Activated gamma-delta T cell treated with Interleukin-2 at 50 U/mL for 16 hours (primary cell): ENCODE measurements at places on chromosomes 3 and 15.

- no peak for DNase-seq
Measured at GRCh38 chr3:9884555-9885165, 4.6 kb upstream of the CIDEC start.

DNA sequence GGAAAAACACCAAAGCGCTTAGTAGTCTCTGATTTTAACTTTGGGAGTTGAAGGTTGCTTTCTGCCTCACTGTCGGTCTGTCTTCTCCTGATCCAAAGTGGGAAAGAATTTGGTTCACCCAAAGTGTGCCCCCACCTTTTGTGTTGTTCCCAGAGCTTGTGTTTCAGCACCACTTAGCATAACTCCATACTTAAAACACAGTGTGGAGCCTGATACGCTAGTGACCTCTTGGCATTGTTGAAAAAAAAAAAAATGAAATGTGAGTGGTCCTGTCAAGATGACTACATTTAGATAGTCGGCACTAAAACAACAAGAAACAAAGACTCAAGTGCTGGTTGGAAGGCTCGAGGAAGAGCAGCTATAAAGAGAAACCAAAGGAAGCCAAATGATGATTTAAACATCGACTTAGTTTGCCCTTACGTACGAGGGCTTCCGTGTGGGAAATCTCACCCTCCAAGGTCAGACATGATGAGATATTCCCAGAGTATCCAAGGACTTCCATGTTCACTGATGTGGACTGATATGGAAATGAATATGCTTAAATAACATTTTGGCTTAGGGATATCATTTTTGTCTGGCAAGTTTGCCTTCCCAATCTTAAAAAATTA lies 178.8 kb downstream of the MEIS2 start:
- DNase-seq = no peak

- no peak for DNase-seq
Measured at GRCh38 chr3:115693868-115694267, 70.6 kb downstream of the GAP43 start.

DNA sequence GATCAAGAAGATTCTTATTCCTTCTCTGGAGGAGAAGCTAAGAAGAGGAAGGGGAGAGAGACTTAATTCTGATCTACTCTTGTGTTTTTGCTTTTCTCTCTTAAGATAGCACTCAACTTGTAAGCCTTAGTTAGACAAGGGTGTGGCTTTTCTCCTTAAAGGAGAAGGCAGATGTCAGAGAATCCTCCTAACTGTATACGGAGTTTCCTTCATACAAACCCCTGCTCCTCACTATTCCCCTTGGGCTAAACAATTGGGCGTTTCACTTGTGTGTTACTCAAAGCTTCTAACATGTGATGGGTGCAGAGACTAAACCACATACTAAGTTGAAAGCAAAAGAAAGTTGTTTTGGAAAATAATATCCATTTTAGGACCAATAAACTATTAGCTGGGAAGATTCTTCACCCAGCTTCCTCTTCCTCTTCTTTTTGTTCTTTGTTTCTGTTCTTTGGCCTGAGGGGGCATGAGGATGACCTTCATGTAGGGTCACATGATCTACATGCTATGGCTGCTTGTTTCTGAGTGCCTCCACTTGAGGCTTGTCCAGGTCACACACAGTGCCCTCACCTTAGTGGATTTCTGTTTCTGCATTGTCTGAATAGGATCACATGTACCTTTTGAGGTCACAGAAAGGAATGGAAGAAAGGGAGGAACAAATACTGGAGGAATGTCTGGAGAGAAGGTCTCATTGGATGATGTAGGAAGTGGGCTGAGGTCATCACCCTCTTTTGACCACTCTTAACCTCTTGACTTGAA lies 14.6 kb downstream of the SPINK8 start:
- no peak for DNase-seq

DNA sequence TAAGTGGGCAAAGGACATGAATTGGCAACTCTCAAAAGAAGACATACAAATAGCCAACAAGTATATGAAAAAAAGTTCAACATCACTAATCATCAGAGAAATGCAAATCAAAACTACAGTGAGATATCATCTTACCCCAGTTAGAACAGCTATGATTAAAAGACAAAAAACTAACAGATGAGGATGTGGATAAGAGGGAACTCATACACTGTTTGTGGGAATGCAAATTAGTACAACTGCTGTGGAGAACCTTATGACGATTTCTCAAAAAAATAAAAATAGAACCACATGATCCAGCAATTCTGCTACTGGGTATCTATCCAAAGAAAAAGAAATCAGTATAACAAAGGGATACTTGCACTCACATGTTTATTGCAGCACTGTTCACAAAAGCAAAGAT lies 28.6 kb downstream of the NEK10 start:
- no peak for DNase-seq

GRCh38 chr3:63892773-63893352 lies 19.3 kb downstream of the SCAANT1 start:
- DNase-seq = no peak

DNA sequence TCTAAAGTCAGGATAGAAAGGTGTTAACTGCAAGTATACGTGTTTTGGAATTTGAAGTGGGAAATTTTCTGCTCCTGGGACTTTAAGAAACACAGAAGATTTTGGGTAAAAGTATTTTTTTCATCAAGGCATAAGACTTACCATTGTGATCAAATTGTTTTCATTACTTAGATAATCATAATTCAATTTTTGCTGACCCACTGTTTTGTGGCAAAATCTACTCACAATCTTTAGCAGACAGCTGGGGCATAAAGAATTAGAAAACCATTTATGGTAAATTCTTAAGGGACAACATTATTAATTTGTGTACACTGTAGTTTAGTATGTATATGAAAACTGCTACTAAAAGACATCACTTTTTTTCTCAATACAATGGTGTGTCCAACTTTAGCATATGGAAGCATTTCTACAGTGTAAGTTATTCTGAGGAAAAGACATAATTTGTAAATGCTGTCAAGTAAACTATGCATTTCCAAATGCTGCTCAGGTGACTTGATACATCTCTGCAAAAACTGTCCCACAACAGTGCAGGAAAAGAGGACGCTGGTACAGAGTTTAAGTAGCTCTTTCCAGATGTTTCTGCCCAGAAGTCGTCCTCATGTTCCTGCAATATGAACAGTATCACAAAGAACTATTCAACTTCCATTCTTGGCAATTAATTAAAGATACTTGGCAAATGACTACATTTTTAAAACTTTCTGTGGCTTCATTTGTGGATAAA lies 52.3 kb downstream of the THSD4 start:
- DNase-seq = no peak

GRCh38 chr3:161406594-161407555 lies 35.6 kb upstream of the SPTSSB start:
- DNase-seq = peak; percentile 7

GRCh38 chr3:57959423-57960173 lies 48.6 kb upstream of the FLNB start:
- DNase-seq = no peak

GRCh38 chr3:77562089-77562488 lies 522.2 kb downstream of the ROBO2 start:
- no peak for DNase-seq

- no peak for DNase-seq
Measured at GRCh38 chr15:40064231-40064894, 25.4 kb upstream of the SRP14 start.

DNA sequence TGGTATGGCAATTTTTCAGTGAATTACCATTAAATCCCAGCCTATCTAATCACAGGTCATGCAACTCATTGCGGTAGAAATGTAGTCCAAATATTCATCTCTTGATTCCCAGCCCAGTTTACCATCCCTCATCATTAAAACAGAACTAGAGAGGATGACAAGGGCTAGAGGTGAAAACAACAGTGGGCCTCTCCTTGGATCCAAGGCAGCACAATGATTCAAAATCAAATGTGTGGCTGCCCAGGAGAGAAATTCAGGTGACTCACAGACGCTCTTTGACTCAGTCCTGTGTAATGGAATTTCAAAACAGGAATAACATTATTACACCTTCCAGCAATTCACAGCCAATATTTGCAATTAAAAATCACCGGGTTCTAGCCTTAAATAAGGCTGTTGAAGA lies 246.5 kb downstream of the TBL1XR1 start:
- no peak for DNase-seq

GRCh38 chr15:92683511-92683834 lies 27.9 kb upstream of the FAM174B start:
- DNase-seq = no peak

DNA sequence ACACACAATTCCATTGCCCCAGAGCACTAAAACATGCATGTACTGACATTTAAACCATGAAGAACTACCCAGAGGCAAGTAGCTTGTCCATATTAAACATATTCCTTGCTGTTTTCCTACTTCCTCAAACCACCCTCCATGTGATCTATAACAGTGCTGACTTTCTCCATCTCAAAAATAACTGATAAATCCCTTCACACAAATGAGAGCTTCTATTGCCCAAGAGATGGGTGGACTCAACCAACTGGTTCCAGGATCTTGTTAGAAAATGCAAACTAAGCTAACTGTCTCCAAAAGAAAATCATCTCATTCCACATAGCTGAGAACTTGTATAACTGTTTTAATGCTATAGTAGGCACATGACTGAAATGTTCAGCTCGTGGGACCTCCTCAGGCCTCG lies 29.6 kb downstream of the DCLK3 start:
- no peak for DNase-seq

- no peak for DNase-seq
Measured at GRCh38 chr3:181716966-181717365, 5.2 kb downstream of the SOX2 start.

DNA sequence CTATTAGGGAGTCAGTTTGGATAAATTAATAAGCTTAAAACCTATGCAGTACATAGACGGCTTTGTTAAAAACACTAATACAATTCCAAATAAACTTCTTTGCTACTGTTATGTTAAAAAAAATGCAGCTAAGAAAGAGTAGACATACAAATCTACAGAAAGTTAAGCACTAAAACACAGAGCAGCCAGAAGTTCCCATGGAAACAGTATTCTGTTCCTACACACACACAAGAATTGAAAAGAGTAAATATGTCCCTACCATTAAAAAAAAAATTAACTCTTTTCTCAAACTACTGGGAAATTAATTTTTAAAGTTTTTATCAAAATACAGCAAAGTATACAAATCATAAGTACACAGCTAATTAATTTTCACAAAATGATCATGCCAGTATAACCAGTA lies 71.6 kb downstream of the CLASP2 start:
- DNase-seq = no peak

DNA sequence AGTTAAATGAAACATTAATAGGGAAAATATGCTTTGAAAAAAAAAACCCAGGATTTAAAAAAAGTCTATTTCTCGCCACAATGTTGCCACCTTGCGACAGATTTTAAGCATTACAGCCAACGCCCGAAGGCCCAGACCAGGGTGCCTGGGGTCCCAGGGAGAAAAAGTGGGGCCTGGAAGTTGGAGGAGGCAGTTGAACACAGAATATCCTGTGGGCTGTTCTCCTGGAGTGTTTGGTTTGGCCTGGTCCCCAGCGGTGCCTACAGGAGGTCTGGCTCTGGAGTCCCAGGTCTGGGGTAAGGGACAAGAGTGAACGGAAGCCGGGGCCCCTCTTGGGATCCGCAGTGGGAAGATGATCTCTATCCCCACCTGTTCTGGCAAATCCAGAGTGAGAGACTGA lies 3.4 kb downstream of the RNU6-1 start:
- peak; percentile 53 for DNase-seq

- no peak for DNase-seq
Measured at GRCh38 chr3:178546079-178546478, 9.8 kb downstream of the KCNMB2 start.

DNA sequence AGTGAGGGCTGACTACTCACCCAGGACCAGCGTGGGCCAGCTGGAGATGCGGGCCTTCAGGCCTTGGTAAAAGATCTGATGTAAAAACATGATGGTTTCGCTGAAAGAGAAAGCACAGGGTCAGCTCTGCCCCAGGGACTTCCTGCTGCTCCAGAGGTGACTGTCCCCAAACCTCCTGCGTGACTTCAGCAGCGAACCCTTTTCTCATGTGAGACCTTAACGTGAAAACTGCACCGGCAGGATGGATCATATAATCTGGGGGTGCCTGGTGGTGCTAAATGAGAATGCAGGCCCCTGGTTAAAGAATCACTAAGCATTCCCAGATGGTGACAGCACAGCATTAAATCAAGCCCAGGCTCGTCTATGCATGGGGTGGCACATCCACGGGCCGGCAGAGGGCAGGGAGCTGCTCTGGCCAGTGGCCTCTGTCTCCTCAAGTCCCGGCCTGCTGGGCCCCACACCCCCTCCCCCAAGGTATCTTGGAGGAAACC lies 55.4 kb downstream of the RASGRF1 start:
- DNase-seq = no peak

GRCh38 chr3:52317208-52318000 lies 1.3 kb downstream of the DNAH1 start:
- DNase-seq = peak; percentile 67

GRCh38 chr3:127358641-127359040 lies 70.8 kb upstream of the PRR20G start:
- no peak for DNase-seq

DNA sequence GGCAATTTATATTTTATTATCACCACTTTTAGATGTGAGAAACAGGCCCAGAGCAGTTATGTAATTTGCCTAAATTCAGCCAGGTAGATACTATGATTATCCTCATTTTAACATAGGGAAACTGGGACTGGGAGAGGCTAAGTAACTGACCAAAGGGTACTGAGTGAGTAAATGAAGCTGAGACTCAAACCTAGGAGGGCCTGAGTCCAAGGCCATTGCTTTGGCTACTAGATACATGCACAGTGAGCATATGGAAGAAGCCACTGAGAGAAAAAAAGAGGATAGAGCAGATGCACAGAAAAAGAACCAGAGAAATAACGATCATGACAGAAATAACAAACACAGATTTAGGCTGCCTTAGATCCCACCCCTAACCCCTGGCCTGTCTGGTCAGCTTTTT lies 33.6 kb downstream of the USF3 start:
- DNase-seq = no peak
